B cell (primary cell): ENCODE measurements at places on chromosomes 3 and 15.
A peak's percentile ranks its signal among the peaks of the same experiment; 100 is the strongest.

- DNase-seq: no peak
Measured at GRCh38 chr3:147449669-147450068, 40.5 kb downstream of the ZIC1 start.

GRCh38 chr3:87311309-87311708 is 34.9 kb upstream of the POU1F1 start:
- DNase-seq: no peak

DNA sequence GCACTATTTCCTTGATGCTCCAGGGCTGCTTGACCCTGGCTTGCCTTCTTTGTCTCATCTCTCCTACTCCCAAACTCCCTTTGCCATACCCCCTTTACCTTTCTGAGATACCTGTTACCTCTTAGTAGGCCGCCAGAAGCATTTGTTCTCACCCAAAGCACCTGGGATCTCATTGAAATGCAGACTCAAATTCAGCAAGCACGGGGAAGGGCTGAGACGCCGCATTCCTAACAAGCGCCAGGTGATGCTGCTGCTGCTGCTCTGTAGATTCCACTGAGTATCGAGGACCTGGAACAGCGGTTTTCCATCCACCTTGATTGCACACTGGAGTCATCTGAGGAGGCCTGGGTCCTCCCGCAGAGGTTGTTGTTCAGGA is 91.8 kb downstream of the TMEM266 start:
- no peak for DNase-seq

DNA sequence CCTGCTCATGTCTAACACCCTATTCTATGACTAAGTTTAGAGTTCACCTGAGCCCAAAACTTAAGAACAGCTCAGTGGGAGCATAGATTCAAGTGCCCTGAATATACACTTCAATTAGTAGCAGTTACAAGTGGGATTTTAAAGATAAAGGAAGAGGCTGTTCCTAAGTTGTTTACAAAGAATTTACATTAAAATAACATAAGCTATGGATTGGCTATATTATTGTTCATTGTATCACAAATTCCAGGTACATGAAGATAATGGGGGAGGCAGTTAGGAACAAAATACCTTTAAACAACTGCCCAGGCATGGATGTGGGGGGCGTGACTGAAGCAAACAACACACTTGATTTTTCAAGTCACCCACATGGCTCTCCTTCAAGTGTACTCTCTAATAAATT is 52.7 kb downstream of the ROPN1B start:
- no peak for DNase-seq

- DNase-seq: no peak
Measured at GRCh38 chr3:541062-541801, 344.7 kb downstream of the CHL1 start.

DNA sequence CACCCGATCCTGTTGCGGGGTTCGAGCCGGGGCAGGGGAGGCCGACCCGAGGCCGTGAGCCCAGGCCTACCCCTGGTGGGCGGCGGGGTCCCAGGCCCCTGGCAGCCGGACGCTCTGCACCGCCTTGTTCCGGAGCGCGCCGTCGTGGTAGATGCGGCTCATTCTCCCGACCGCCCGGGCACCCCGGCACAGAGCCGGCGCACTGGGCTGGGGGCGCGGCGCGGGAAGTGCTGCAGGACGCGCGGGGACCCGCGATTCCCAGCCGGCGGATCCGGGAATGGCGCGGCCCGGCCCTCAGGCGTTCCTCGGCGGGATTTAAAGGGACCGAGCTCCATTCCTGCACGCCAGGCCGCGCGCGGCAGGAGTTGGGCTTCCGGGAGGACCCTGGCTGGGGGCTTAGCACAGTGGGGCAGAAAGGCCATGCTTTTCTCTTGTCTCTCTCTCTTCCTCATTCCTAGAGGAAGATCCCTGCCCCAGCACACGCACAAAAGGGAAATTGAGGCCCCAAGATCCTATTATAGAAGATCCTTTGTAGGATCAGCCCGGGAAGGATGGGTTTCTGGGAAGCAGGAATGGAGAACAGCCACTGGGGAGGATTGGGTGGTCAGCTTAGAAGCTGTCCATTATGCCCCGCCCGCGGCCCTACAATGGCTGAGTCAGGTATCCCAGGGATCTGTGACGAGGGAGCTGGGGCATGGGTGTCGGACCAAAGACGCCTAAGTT is at the start of gene ARPIN:
ARPIN (minus strand) TSS at position 279 of the 723 bp plus-strand sequence; CDS start at position 162, 117 bp downstream.
- peak; percentile 32 for DNase-seq
